ENCODE measurements at places on chromosomes 3 and 15.

GRCh38 chr3:39443530-39443929, 23.9 kb upstream of the MOBP start:
- DNase-seq: no peak

DNA sequence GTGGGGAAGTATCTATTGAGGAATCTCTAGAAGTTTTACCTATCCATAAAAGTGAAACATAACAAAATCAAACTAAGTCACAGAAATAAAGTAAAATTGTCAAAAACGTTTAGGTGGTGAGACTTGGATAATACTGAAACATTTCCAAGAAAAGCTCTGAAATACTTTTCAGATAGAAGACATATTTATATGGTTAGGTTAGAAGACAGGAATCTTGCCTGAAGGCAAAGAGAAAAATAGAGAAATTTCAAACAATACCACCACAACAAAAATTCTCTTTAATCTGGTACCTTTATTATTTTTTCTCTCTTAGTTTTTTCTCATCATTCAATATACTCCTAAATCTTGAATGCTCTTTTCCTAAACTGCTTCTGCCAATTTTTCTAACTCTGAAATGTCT, 222.7 kb upstream of the PLSCR5 start:
- no peak for DNase-seq

- no peak for DNase-seq
These were observed 48.8 kb upstream of the ATP2B2 start for GRCh38 chr3:10554236-10554611.

DNA sequence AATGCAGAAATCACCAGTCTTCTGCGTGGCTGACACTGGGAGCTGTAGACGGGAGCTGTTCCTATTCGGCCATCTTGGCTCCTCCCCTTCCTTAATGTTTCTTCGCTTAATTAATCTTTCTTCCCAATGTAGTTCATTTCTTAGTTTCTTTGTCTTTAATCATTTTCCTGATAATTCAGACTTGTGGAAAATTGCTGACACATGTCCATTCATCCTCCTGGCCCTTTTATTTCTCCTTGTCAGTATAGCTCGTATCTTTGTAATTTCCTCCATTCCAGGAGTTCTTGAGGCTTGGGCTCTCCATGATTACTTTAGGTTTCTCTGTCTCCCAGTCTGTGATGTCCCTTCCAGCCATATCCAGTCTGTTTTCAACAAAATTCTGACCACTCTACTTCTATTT, 98.7 kb downstream of the UBE2E2 start:
- DNase-seq: no peak

- no peak for DNase-seq
These were observed 16.1 kb upstream of the ATP8B4 start for GRCh38 chr15:50135031-50135551.

Measured in activated naive CD4-positive, alpha-beta T cell (primary cell).